ENCODE measurements at places on chromosomes 4 and X.
A peak's percentile ranks its signal among the peaks of the same experiment; 100 is the strongest.

GRCh38 chrX:13535376-13536165, 33.8 kb upstream of the EGFL6 start:
- no peak for DNase-seq

- DNase-seq, result no peak
Measured at GRCh38 chr4:86035688-86036087, 324.2 kb downstream of the MAPK10 start.

DNA sequence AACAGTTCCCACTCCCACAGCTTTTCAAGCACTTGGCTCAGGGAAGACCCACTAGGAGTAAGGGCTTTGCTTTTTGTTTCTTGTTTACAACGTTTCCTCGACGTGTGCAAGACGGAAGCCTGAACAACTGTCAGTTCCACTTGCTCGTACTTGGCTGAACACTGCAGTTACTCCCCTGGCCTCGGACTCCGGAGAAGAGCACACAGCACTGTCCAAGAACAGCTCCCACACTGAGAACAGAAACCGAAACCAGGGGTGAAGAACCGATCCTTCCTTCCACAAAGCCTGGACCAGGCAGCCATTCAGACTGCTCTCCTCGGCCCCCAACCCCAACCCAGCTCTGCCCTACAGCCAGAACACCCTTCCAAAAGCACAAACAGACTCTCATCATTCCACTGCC, 25.5 kb downstream of the IRF2 start:
- peak; percentile 27 for DNase-seq

DNA sequence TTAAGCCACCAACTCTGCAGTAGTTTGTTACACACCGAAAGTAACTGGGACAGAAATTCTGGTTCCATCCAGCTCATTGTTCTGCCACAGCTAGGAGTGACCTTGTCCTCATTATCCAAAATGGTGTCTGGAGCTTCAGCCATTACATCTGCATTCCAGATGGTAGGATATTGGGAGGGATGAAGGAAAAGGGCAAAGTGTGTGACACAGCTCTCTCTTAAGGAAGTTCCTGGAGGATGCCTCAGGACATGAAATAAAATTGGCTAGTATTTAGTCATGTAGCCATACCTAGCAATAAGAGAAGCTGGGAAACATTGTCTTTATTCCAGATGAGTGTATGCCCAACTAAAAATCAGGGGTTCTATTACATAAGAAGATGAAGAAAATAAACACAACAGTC, 262.0 kb downstream of the BCOR start:
- DNase-seq, result no peak

GRCh38 chr4:71338846-71339593, at the start of gene SLC4A4:
Gene SLC4A4 (plus strand): TSS chr4:71339020.
- DNase-seq, result peak; percentile 9

DNA sequence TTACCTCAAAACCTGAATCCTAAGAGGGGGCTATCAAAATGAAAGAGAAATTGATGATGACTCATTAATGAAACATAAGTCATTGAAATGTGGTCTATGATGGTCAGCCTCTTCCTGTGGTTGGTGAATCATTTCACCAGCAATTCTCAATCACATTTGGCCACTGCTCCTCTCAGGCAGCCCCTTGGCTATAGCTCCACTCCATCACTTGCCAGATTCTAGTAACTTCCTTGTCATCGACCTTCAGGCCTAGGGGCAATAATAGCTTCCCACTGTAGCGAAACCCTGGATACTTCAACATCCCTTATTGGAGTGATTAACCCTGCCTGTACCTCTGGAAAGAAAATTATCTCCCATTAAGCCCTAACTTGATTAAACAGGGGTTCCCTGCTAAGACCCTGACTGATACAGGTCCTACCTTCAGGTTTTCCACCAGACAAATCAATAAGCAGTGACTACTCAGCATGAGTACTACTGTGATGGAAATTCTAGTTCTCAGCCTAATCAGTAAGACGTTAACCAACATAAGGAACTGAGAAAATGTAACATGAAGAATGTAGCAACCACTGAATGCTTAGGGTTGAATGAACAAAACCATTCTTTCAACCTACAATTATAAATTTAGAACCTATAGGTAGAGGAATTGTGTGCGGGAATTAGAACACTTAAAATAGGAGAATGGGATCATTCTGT, 30.4 kb downstream of the ADH7 start:
- DNase-seq, result no peak

GRCh38 chr4:38675146-38676121, 11.4 kb downstream of the KLF3 start:
- peak; percentile 87 for DNase-seq

GRCh38 chr4:57553728-57554127, 443.5 kb upstream of the IGFBP7 start:
- no peak for DNase-seq

DNA sequence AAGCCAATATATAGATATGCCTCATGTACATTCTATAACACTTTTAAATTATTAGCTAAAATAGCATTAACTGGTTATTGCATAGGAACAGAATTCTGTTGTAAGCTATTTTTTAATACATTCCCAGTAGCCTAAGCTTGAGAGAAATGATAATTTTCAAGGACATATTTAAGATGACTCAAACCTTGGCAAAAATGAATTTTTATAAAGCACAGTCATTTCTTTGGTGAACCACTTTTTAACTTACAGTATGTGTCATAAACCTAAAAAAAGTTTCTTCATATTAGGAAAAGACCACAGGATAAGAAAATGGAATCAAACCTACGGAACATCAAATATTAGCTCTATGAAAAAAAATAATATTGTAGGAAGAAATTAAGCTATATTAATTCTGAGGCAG, 986.3 kb downstream of the STIM2 start:
- DNase-seq, result no peak

GRCh38 chr4:132557660-132558059, 591.4 kb upstream of the PCDH10 start:
- no peak for DNase-seq

- peak; percentile 17 for DNase-seq
Measured at GRCh38 chr4:185265942-185266341, 56.5 kb downstream of the SNX25 start.

DNA sequence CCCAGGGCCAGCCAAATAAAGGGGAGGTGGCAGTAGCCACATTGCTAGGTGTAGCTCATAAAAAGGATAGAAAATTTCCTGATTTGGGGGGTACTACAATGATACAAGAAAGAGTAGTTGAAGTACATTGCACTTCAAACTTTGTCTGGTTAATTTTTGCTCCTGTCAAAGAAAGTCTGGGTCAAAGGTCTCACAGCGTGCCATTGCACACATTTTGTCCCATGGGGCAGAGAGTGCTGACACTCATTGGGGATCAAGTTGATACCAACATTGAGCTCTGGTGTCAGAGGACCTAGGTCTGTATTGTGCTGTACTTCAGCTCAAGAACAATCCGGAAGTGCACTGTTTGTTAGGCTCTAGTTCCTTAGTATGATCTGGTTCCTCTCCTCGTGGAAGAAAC, 229.2 kb upstream of the AGTR2 start:
- DNase-seq, result no peak

DNA sequence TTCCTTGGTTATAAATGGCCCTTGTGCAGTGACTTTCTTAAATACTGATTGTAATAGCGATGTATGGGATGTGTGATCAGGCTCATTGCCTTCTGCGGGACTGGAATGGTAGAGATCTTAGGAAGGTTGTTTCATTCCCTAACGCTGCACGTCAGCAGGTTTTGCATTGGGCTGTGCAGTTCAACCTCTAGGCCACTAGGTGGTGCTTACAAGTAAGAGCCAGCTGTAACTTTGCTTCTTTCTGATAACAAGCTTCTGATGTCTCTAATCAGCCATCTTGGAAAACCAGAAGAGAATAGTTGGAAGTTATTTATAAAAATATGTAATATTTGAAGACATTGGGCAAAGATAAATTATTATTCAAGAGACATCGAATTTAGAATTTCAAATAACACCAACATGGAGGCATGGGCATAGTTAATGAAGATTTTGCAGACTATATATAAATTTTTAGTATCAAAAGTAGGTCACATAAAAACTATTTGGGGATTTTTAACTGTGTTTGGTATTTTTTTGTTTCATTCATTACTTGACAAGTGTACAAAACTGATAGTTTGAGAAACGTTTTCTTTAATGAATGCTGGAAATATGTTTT, 339.7 kb upstream of the PCDH7 start:
- DNase-seq, result no peak

DNA sequence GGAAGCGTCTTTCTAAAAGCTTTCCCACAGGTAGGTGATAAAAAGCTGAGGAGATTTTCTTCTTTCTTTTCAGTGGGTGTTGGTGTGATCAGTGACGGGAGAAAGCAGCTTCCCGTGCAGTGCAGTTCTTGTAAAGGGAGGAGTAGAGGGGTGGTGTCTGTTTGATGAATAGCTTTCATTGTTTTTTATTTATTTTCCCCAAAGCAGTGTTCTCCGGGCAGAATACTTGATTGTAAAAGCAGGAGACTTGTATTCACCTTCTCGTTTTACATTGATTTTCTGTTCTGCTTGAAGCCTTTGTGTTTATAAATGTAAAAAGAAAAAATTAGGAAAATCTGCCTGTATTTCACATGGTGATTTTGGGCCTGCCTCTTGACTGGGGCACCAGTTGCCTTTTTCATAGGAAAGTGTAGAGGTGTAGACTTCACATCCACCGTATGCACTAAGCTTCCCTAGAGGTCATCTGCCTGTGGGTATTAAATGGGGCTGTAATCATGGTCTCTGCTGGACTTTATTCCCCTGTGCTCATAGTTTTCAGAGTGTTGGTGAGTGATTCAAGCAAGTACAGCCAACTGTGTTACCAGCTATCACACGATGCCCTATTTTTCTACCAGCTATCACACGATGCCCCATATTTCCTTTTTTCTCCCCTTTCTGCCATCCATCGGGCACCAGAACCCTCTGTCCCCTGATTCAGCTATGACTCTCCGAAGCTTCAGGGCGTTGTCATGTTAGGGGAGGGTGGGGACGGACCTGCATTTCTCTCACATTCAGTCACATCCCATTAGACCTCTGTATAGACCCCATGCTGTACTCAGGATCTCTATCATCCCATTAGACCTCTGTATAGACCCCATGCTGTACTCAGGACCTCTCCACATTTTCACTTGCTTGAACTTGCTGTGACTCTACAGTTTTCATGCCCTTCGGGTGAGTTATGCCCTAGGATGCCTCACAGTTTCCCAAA, 526.5 kb downstream of the TRIML1 start:
- DNase-seq, result no peak

DNA sequence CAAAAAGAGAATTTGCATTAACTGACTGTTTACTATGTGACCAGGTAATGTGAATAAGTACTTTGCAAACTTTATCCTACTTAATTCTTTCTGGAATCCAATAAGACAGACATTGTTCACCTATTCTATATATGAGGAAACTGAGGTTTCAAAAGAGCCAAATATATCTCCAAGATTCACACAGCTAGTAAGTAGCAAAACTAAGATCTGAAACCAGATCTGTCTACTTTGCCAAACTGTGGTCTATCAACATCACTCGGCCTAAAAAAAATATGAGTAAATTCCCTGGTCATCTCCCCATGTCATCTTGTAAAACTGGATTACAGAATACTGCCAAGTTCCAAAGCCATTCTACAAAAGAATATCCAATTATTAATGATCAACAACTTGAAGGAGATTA, 52.8 kb downstream of the ANAPC10 start:
- DNase-seq, result no peak

DNA sequence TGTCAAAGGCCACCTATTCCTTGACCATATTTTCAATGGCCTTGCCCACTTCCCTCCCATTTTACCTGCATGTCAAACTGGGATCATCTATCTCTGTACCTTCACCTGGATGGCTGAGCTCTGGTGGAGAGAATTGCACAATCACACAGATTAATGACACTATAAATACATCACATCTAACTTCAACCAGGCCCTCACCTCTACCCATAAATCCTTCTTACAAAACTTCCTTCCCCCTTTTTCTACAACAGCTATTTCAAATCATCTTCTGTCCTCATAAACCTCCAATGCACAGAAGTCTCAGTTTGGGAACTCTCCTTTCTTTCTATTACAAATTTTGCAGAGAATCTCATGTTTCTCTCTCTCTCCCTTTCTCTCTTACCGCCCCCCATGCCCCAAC, 9.2 kb downstream of the PALLD start:
- no peak for DNase-seq

DNA sequence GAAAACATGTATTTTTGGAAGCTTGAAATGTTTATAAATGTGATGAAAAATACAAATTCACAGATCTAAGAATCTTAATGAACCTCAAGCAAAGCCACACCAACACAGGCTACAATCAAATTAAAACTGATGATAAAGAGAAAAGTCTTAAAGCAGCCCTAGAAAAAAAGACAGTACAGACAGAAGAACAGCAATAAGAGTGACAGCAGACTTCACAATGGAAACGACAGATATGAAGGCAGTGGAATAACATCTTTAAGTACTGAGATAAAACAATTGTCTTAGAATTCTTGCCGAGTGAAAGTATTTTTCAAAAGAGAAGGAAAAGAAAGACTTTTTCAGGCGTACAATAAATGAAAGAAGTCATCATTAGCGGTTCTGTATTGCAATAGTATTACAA, 423.6 kb upstream of the LCORL start:
- DNase-seq, result no peak

DNA sequence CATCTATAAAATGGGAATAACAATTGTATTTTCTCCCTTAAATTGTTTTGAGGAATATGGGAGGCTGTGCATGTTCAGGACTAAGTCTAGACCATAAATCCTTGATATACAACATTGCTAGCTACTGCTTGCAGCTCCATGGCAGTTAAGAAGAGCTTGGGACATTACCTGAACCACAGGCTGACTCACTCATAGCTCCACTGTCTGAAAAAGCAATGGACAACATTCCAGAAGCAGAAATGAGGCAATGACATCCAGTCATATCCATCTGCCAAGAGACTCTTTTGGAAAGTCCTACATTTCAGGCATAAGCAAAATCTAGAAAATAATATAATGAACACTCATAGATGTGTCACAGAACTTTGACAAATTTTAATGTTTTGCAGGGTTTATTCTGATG, 167.3 kb upstream of the LEF1 start:
- no peak for DNase-seq

DNA sequence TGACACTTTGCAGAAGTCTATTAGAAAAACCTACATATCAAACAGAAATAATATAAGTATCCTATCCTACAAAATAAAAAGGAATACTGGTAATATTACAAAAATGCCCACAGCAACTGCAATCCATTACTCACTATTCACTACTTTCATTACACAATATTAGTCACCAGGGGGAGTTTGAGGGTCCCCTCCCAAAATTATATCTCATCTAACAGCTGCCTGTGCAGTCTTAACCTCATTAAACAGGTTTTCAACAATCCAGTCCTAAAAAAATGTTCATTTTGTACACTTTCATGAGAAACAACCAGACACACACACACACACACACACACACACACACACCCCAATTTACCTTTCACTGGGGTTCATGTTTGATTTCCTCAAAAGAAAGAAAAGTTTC, 2.9 kb downstream of the CLOCK start:
- DNase-seq, result no peak

- DNase-seq, result no peak
Measured at GRCh38 chr4:185841451-185841850, 29.5 kb upstream of the SORBS2 start.
